ENCODE measurements at places on chromosomes 2 and 18.

DNA sequence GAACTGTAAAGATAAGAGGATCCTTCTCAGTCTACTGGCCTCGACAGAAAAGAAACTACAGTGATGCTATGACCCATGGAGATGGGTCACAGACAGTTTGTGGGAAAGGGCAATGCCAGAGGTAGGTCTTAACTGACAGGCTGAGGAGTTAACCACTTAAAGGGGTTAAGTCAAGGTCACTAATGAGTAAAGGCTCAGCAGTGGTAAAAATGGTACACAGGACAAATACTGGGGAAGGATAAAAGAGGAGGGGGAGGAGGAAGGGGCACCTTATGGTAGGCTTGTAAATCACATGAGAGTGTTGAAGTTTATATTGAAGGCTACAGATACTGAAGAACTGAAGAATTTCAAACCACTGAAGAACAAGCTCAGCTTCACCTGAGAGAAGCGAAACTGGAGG, 9.9 kb downstream of the IER3IP1 start:
- no peak for DNase-seq

DNA sequence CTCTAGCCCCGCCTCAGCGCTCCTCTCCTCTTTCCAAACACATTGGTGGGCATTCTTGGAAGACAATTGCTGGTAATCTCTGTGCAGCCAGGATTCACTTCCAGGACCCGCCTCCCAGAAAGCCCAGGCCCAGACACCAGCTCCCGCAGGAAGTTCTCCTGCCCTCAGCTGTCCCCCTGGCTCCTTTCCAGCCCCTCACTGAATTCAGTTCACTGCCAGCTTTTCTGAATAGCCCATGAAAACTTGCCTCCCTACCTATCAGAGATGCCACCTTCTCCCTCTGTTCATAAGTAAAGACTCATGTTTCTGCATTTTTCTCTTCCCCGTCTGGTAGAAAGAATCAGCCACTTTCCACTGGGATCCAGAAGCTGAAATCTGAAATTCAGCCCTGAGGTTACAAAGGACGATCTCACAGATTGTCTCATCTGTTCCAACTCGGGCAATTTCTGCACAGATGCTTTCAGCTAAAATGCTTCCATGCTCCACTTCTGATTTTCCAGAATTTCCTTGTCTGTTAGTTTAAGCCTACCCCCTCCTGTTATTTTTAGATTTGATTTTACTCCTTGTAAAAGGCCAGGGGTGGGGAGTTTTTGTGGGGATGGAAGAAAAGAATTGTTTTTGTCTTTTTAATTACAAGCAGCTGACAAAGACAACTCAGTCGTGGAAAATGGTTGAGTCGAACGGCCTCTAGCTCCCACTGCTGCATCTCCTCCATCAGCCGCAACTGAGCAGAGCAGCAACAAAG, 98.1 kb downstream of the SP3 start:
- no peak for DNase-seq

DNA sequence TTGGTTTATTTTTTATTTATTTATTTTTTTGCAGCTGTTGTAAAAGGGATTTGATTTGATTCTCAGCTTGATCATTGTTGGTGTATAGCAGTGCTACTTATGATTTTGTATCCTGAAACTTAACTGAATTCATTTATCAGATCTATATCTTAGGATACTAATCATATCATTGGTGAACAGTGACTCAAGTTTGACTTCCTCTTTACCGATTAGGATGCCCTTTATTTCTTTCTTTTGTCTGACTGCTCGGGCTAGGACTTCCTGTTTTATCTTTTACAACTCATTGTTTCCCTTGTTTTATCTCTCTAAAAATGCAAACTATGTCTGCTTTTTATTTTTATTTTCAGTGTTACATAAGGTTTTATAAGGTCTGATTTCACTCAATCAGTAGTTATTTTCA, 23.6 kb downstream of the SP100 start:
- DNase-seq = no peak

DNA sequence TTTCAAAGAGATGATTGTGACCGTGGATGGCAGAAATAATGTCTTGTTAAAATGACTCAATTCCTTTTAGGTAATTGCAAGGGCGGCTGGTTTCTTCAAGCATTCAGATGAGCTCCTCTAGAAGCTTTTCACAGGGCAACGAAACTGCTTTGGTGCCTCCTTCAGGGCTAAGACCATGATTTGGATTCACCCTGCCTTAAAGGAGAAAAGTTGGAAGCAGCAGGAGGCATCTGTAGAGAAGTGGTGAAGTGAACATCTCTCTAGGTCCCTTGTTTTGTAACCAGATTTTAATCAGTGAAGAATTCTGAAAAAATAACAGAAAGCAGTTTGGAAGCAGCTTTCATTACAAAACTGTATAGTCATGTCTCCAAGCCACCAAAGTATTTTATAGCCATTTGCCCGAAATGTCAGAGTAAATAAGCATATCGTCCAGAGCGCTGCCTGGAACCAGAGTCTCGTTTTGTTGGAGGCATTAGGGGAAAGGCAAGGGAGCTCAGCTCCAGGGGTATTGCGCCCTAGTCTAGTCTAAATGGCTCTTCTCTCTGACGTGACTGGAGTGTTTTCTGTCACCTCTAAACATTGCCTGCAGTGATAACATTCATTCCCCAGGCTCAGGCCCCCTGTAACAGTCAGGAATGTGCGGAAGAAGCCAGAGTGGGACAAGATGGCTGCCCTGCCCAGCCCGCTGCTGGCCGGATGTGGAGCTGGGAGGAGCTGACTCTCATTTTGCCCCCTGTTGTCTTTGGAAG, 57.8 kb upstream of the ITGB6 start:
- DNase-seq = no peak

DNA sequence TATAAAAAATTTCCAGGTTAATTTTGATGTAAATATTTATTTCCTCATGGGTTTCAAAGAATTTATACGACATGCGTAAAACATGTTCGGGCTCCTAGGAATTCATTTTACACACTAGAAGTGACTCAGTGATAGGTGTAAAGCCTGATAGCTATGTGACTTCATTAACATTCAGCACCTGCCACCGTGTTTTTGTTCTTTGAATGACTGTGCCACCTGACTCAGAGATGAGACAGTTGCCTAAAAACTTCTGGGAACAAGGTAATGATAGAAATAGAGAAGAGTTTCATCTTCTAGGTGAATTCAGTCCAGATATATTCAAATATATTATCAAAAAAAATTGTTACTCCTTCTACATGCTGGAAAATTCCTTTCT, 10.0 kb downstream of the IL1R2 start:
- DNase-seq = no peak
